ENCODE measurements at places on chromosomes 11 and 22. TPM values are rescaled to one million over a fixed set of nuclear protein-coding genes. Genes with fewer than 3 reads are reported as not detected.
A peak's percentile ranks its signal among the peaks of the same experiment; 100 is the strongest.

- no peak overlapping the region for H3K4me3 ChIP-seq
- peaks cover 29% of the 10 kb centered on the region for H3K36me3 ChIP-seq
- H3K27ac ChIP-seq = no peak overlapping the region
- peaks cover 5% of the 10 kb centered on the region for H3K4me1 ChIP-seq
Observed at GRCh38 chr22:43860831-43861230, 1.5 kb downstream of the SULT4A1 start.

DNA sequence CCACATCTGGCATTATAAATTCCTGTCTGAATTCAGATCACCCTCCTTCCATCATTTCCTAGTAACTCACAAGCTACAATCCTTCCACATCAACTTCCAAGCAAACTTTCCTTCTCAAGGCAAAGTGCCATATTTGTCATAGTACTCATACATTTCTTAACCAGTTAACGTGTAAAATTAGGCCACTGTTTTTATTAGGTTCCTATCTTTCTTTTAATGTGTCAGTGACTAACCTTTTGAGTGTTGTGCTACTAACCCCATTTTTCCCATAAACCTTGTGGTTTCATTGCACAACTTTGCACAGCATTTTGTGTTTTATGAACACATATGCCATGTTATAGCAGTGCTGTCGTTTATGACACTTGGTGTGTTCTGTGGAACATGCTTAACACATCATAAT lies 90.1 kb downstream of the KIF18A start:
- no peaks in the 10 kb centered on the region for H3K36me3 ChIP-seq
- no peak overlapping the region for H3K27ac ChIP-seq
- no peak overlapping the region for H3K4me3 ChIP-seq

DNA sequence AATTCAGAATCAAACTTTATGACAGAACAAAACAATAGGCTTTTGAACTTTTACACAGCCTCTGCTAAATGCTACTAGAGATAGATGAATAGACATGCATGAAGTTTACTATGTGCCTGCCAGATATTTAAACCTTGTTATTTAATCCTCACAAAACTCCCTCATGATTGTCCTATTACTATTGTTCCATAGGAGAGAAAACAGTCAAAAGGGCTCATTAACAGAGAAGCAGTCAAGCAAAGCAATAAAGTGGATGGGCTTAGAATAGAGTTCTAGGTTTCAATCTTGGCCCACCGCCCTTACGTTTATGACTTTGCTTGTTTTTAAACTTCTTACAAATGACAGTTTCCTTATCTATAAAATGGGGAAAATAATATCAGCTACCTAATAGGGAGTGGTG lies 12.9 kb downstream of the CWC15 start:
- DNase-seq = no peak
- H3K4me1 ChIP-seq = peaks cover 5% of the 10 kb centered on the region
- peaks cover 17% of the 10 kb centered on the region for H3K36me3 ChIP-seq

GRCh38 chr22:48104102-48104738 lies 1341.8 kb downstream of the TBC1D22A start:
- no peaks in the 10 kb centered on the region for H3K36me3 ChIP-seq
- H3K4me1 ChIP-seq = peaks cover 6% of the 10 kb centered on the region
- peaks cover 24% of the 10 kb centered on the region for H3K27me3 ChIP-seq

GRCh38 chr11:67293090-67293489 lies 4.0 kb downstream of the ANKRD13D start:
- H3K4me1 ChIP-seq = peaks cover 26% of the 10 kb centered on the region
- no peak for DNase-seq
- peak overlapping the region; percentile 13 for H3K4me3 ChIP-seq
- H3K36me3 ChIP-seq = peaks cover 32% of the 10 kb centered on the region
- H3K27me3 ChIP-seq = no peaks in the 10 kb centered on the region

DNA sequence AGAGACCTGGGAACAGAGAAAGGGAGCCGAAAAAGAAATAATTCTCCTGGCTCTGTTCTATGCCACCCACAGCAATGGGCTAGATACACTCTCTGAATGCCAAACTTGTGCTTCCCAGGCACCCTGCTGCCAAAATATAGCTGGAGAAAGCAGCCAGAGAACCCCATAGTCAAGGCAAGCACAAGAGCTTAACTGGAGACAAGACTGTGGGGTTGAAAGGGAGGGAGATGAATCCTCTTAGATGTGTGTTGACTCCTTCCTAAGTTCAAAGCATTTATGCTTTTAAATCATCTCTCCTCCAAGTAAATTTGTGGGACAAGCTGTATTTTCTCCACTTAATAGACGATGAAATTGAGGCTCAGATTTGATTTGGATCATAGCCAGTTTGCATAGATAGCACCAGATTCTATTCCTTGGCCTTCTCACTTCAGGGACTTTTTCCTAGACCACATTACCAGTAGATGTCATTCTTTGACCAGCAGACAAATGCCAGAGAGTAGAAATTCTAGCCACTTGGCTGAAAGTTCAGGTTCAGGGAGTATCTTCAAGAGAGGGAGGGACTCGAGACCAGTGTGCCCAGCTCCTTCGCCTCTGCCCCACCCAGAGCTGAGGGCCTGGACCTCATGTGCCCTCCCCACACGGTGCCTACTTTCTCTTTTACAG lies 16.5 kb upstream of the ETS1 start:
- H3K4me3 ChIP-seq = no peak overlapping the region
- peaks cover 78% of the 10 kb centered on the region for H3K4me1 ChIP-seq
- no peaks in the 10 kb centered on the region for H3K27me3 ChIP-seq
- H3K27ac ChIP-seq = no peak overlapping the region

- H3K36me3 ChIP-seq = no peaks in the 10 kb centered on the region
- no peak overlapping the region for H3K4me3 ChIP-seq
- H3K27me3 ChIP-seq = peaks cover 21% of the 10 kb centered on the region
- DNase-seq = no peak
Observed at GRCh38 chr11:62208785-62209144, 292 bp downstream of the SCGB2A1 start.

- H3K4me1 ChIP-seq = peaks cover 19% of the 10 kb centered on the region
- no peak for DNase-seq
- no peak overlapping the region for H3K4me3 ChIP-seq
- H3K27ac ChIP-seq = peak overlapping the region; percentile 46
- H3K36me3 ChIP-seq = peaks cover 4% of the 10 kb centered on the region
- H3K27me3 ChIP-seq = no peaks in the 10 kb centered on the region
Observed at GRCh38 chr22:44458044-44459020, 39.7 kb downstream of the RTL6 start.

MYEOV gene
- not detected for total RNA-seq

MN1 gene
- total RNA-seq = 0.22 TPM

FIBP gene
- total RNA-seq = 33.0 TPM

APOL4 gene
- not detected for total RNA-seq

NAALAD2 gene
- total RNA-seq = not detected
